ENCODE measurements at places on chromosomes 7 and 10.

GRCh38 chr10:6498771-6499170, 81.3 kb downstream of the PRKCQ start:
- no peak for DNase-seq

- no peak for DNase-seq
Measured at GRCh38 chr7:86833360-86833759, 189.7 kb downstream of the GRM3 start.

GRCh38 chr7:43850348-43851116, 18.8 kb downstream of the MRPS24 start:
- DNase-seq = no peak

GRCh38 chr10:76583711-76584161, 1053.9 kb downstream of the KCNMA1 start:
- DNase-seq = peak; percentile 95

GRCh38 chr7:158403013-158403821, 184.4 kb downstream of the PTPRN2 start:
- DNase-seq = no peak

GRCh38 chr10:133114251-133114650, 26.5 kb downstream of the ADGRA1 start:
- no peak for DNase-seq

All from fibroblast of skin of right biceps (primary cell).